Fibroblast of gingiva (primary cell): ENCODE measurements at places on chromosomes 13 and 19.
A peak's percentile ranks its signal among the peaks of the same experiment; 100 is the strongest.

GRCh38 chr19:18620902-18621301, 8.2 kb downstream of the TMEM59L start:
- no peak for DNase-seq

GRCh38 chr13:27985600-27985999, 2.9 kb downstream of the URAD start:
- DNase-seq = no peak

DNA sequence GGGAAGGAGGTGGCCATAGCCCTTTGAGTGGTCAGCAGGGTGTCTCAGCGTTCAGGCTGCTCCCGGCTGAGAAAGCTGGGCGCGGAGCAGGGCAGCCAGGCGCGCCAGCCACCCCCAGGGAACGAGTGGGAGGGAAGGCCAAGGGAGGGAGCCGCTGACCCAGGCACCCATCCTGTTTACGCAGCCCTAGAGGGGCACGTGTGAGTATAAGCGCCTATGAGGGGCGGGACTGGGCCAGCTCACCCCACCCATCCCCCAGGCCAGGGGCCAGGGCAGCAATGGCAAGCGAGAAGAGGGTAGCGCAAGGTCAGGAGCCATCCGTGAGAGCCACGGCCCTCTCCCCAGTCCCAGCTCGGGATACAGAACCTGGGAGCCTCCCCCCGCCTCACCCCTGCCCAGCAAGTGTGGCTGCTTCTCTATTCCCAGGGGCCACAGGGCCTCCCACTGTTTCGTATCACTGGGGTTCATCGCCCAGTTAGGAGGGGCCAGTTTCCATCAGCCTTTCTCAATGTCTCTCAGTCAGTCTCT, 897 bp upstream of the DMKN start:
- DNase-seq = peak; percentile 13

DNA sequence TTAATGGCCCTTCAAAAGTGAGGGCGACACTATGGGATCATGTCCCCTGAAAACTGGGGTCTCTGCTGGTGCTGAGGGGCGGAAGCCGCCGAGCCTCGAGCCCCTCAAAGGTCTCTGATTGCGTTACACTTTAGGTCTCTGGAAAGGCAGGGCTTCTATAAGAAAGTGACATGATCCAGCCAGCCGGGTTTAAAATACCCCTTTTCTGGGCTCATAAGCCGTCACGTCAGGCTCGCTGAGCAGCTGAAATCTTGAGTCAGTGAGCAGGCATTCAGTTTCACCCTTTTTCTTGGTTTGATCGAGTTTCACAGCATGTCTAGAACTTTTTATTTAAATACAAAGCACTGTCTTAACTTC, 600 bp upstream of the HMGB1 start:
- DNase-seq = no peak

DNA sequence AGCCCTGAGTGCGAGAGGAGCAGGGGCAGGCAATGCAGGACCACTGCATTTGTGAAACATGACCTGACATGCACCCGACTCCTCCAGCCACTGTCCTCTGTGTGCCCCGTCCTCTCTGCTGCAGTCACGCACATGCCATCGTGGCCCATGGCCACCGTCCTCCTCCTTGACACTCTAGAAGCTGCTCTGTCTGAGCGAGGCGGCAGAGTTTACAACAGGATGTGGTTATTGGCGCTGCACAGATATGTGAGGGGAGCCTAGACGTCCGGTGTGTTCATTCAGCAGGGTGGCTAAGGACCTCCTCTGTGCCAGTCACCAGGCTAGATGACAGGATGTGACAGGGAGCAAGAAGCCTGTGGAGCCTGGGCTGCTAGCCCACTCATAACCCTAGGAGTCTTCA, 277.8 kb downstream of the FOXO1 start:
- DNase-seq = no peak

DNA sequence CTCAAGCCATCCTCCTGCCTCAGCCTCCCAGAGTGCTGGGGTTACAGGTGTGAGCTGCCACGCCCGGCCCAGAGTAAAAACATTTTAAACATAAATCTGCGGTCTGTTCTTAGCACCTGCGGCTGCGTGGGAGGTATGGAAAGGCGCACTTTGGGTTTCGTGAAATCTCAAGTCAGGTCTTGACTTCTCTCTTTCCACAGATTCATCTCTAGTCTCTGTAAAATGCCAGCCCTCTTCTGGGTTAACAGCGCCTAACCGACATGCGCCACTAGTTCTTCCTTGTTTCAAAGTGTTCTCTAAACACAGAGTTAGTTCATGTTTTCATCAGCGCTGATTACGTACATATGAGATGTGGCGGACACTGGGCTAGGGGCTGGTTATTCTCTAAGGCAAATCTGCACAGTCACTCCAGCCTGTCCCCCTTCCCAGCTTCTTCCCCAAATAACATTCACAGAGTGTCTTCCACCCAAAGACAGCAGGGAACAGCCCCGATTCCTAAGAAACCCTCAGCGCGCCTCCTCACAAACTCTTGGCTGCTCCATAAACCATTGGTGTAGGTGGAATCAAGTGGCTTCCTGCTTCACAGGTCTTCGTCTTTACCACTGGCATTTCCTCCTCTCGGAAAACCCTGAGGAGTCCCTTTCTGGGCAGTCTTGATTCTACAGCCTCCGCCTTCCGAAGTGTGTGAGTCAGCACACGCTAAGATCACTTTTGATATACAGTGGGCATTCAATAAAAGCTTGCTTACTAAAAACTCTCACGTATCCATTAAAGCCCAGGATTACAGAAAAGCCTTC, 1.4 kb downstream of the PARP4 start:
- DNase-seq = peak; percentile 60

GRCh38 chr19:38243279-38243673, 12.9 kb downstream of the PPP1R14A start:
- DNase-seq = no peak

- DNase-seq = no peak
Observed at GRCh38 chr13:73103238-73103637, 44.4 kb downstream of the KLF5 start.

DNA sequence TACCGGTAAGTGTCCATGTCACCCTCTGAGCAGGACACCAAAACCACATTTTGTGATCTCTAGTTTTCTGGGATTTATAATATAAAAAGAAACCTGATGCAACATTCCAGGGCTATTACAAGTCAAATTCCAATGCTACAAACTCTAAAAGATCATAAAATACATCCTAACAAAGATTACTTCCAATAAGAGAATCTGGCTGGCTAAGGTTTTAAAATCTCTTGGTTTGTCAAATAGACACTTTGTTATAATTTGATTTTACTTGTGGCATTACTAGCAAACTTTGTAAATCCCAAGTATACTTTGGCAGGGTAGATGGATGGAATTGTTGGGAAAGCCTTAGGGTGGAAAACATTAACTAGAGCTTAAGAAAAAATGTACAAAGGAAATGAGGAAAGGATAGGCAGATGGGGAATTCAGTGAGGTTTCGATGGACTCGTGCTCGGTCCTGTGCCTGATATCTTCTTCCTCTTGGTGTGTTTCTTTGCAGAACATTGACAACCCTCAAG, 74.0 kb upstream of the POMP start:
- peak; percentile 27 for DNase-seq

GRCh38 chr13:75318138-75318833, 163.7 kb downstream of the TBC1D4 start:
- DNase-seq = no peak

GRCh38 chr13:98222081-98222554, 45.0 kb upstream of the RNF113B start:
- DNase-seq = peak; percentile 41

DNA sequence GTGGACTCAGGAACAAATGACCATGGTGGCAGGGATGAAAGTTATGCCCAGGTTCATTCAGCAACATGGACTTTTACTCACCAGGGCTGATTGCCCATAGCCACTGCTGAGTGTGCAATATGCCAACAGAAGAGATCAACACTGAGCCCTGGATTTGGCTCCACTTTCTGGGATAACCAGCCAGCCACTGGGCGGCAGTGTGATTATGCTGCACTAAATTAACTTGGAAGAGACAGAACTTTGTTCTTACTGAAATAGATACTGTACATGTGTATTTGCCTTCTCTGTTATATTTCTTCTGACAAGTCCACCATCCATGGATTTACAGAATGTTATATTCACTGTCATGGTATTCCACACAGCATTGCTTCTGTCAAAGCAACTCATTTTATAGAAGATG, 257.4 kb downstream of the TDRD3 start:
- no peak for DNase-seq

- DNase-seq = no peak
Observed at GRCh38 chr13:51534041-51534817, 50.0 kb upstream of the WDFY2 start.

GRCh38 chr19:37095859-37096258, 17.6 kb downstream of the ZNF420 start:
- no peak for DNase-seq

DNA sequence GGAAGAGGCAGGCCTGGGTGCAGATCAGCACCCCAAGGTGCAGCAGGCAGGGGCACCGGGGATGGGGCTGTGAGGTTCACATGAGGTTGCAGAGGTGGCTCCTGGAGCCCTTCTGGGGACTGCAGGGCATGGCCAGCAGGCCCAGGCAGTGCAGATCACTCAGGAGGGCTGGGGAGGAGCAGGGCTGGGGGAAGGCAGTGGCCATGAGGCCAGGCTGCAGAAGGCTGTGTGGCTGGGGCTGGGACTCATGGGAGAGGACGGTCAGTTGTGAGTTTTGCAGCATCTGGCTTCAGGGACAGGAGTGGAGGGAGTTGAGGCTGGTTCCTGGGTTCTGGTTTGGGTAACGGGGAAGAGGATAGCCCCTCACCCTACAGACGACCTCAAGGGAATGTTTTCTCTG, 7.3 kb downstream of the WDR88 start:
- no peak for DNase-seq

- DNase-seq = no peak
Observed at GRCh38 chr19:45752639-45753038, 16.4 kb downstream of the SIX5 start.

GRCh38 chr13:91115776-91116175, 231.7 kb upstream of the MIR17HG start:
- DNase-seq = no peak

- DNase-seq = no peak
Observed at GRCh38 chr13:40776681-40777165, 5.7 kb upstream of the MRPS31 start.

DNA sequence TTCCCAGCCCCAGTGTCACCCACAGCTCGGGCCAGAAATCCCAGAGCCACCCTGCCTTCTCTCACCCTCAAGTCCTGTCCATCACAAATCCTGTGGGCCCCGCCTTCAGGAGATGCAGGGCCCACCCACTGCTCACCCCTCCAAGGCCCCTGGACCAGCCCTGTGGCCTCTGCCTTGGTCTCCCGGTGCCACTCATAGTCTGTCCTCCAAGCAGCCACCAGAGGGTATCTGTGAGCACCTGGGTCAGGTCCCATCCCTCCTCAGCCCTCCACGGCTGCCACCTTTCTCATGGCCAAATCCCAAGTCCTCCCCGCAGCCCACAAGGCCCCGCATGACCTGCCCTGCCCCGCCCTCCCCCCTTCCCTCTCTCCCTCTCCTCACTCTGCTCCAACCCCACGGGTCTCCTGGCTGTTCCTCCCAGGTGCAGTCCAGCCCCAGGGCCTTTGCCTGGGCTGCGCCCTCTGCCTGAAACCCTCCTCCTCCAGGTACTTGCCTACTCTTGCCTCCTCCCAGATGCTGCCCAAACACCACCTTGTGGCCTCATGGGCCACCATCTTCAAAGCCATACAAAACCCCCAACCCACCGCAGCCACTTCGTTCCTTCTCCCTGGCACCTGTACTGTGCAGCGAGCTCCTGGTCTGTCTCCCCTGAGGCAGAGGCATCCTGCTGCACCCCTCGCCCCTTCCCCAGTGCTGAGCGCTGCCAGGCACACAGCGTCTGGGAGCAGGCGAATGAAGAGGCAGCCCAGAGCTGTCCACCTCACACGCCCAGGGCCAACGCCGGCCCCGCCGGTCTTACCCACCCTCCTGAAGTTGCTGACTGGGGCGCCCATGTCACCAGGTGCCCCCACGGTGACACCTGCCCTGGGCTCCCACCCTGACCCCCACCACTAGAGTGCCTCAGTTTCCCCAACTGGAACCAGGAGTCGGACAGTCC, 13.2 kb upstream of the UQCR11 start:
- DNase-seq = no peak

GRCh38 chr19:49425178-49425577, at the start of gene GFY:
TSS of gene GFY (plus strand) at chr19:49425388. CDS start at chr19:49426431, 1,043 bp downstream.
- DNase-seq = no peak
